ENCODE measurements at places on chromosomes 4 and X. TPM values are rescaled to one million over a fixed set of nuclear protein-coding genes. Genes with fewer than 3 reads are reported as not detected.

DNA sequence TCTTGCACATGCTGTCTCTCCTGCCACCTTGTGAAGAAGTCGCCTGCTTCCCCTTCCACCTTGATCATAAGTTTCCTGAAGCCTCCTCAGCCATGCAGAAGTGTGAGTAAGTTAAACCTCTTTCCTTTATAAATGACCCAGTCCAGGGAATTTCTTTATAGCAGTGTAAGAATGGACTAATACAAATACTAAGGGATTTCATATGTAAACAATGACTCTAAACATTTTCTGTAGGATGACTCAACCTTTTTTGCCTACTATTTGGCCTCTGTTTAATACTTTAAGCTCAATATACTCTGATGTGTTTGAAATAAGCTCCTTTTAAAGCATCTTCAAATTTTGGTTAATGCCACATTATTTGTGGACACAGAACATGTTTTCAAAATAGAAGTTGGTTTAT lies 813.5 kb upstream of the SLIT2 start:
- no peak for DNase-seq

Gene BEND4
- 0.80 TPM for polyA plus RNA-seq

DNA sequence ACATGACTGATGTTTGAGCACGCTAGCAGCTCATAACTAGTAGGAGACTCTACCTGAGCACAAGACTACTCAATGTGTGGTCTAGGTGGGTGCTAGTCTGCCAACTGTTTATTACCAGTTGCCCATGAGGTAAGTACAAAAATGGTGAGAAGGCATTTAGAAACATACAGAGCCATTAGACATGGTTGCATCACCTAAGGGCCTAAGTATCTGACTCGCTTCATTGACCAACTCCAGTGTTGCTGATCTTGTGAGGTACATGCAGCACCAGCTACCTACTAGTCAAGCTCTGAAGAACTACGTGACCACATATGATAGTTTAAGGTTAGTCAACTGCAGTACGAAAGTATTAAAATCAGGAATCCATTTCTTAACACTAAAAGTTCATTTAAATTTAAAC lies 39.9 kb downstream of the APBB2 start:
- no peak for DNase-seq

Gene HTN1
- polyA plus RNA-seq, result 0.01 TPM

Gene HSPA4L
- polyA plus RNA-seq, result 8.3 TPM

DNA sequence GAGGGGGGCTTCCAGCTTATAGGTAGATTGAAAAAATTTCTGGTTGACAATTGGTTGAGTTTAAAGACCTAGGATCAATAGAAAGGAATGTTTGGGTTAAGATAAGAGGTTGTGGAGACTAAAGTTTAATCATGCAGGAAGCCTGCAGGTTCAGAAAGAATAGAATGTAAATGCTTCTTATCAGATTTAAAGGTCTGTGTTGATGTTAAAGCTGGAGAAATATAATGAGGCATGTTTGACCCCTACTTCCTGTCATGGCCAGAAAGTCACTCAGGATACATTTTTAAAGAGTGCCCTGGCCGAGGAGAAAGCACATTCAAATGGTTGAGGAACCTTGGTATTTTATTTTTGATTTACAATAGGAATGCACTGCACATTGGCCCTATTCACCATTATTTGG lies 3.9 kb upstream of the RRAGB start:
- DNase-seq, result no peak

- DNase-seq, result no peak
These were observed 1287.7 kb downstream of the FAM133A start for GRCh38 chrX:94961730-94962129.

DNA sequence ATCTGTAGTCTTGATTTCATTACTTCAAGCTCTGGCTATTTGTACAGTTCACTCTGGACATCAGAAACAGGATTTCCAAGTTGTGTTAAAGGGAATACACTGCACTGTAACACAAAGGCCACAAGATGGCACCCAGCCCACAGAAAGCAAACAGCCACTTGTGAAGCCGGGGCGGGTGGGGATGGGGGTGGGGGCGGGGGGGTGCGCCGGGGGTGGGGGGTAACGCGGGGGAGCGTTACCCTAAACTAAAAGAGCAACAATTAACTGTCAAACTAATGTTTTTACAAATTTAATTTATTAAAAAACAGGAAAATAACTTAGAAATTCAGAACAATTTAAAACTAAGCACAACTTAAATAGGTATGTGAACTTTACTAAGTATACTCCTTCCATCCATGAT lies 27.3 kb downstream of the PRDX4 start:
- DNase-seq, result peak; percentile 19

DNA sequence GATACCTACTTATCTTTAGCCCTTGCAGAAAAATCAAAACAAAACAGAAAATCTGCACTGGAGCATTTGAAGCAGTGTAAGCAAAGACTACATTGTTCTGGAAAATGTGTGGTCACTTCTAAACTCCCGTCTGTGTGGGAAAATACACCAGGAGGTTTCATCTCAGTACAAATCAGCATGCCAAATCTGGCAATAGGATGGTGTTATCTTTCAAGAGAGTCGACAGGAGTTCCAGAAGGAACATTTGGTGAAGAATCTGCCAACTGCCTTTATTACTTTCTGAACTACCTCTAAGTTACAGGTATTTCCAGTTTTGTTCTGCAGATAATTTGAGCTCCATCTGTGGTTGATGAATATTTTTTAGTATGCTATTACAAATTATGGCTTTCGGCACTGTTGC lies 1348.0 kb downstream of the RAPGEF2 start:
- no peak for DNase-seq

Gene SPCS3
- 106 TPM for polyA plus RNA-seq

Gene FAM241A
- polyA plus RNA-seq, result 1.7 TPM

GRCh38 chrX:13194291-13195103 lies 125.4 kb downstream of the ATXN3L start:
- DNase-seq, result no peak

- no peak for DNase-seq
These were observed 15.0 kb upstream of the TTC29 start for GRCh38 chr4:146960634-146961033.

DNA sequence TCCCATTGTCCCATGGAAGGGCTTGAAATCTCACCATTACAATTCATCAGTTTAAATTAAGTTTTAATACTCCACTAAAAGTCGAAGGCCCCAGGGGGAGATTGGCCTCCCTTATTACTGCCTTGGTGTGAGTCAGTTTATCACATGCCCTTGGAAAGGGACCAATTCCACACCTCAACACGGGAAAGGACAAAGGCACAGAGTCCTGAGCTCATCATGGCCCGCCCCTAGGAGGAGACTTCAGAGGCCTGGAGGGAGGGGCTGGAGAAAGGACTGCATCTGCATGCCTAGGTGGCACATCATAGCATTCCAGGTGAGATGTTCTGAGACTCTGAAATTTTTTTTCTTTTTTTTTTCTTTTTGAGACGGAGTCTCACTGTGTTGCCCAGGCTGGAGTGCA lies 2.8 kb upstream of the SEL1L3 start:
- no peak for DNase-seq

DNA sequence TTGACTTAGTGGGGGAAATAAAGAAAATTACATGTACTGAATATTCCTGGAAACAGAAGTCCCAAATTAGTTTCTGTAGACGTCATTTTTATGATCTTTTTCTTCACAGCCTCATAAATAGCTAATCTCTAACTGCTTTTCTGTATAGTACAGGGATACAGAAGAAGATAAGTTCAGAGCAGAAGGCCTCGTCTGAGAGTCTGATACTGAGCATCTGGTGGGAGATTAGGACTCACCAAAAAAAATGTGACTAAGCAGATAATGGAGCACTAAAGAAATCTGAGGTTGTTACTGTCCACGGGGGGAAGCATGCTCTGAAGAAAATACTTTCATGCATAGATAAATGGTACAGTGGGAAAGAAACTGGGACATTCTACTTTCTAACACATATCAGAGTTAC lies 115.3 kb upstream of the TRPC5 start:
- no peak for DNase-seq

Gene RTL5
- polyA plus RNA-seq, result 23.4 TPM

DNA sequence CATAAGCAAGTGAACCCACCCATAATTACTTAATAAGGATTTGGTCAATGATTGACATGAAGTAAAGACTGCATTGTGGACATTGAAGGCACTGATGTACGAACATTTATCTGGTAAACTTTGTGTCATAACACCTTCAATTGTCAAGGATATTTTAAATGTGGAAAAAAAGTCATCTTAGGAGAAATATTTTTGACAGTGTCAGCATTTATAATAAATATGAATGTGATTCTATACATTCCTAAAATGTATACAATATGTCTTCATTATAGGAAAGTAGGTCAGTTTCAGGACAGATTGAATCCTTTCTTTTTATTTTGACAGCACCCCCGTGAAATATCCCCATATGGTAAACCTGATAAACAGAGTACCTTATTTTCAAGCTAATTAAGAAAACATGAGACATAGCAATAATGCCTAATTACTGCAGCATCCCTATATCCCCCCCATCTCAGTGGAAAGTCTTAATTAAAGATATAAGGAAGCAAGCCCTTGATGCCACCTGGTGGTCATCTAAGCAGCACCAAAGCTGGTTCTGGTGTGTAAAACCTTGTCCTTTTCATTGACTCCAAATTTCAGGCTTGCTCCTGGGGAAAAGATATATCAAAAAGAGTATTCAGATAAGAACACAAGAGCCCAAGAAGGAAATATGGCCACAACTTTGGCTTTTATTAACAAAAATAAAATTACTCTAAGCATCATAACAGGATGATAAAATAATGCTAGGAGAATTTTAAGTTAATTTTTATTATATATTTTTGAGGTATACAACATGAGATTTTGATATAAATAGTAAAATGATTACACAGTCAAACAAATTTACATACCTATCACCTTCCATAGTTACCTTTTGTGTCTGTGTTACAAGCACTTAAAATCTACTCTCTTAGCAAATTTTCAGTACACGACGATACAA lies 379.7 kb downstream of the TLL1 start:
- no peak for DNase-seq

DNA sequence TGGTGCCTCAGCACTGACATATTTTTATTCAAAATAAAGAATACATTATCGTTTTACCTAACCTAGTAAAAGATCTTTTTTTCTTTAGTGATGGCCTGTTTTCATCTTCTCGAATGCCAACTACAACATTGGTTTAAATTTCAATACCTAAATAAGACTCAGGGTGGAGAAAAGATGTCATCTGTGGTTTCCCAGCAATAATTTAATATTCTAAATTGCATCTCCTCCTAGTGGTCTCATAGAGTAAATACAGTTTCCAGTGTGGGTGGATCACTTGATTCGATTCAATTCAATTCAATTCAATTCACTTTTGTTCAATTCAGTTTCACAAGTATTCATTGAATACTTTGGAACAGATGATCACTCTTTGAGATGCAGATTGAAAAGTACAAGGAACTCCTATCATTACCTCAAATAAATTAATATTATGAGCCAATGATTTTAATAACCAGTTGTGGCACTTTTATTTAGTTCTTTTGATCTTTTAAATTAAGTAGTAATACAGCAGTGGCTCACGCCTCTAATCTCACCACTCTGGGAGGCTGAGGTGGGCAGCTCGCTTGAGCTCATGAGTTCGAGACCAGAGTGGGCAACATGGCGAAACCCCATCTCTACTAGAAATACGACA lies 427.2 kb downstream of the FAT4 start:
- DNase-seq, result no peak

- DNase-seq, result no peak
These were observed 52.2 kb downstream of the APOO start for GRCh38 chrX:23855569-23855968.

DNA sequence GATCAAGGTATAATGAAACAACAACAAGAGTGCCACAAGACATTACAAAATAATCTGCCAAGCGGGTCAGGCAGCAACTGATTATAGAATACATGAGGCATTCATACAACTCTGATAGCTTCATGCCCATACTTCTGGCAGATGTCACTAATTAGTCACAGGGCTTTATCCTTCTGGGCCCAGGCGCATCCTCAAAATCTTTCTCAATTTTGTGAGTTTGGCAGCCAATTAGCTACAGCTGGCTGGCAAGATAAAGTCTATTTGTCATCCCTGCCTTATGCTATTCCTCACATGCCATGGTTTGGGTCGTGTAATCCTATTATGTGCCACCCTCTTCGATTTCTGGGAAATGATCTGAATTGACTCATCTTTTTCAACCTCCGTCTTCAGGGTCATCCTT lies 254.3 kb downstream of the PACRGL start:
- DNase-seq, result no peak

- DNase-seq, result no peak
These were observed 88.5 kb downstream of the HADH start for GRCh38 chr4:108078024-108078733.

Gene SSX1
- not detected for polyA plus RNA-seq

- DNase-seq, result no peak
These were observed 47.9 kb downstream of the CHIC2 start for GRCh38 chr4:54016504-54016903.

DNA sequence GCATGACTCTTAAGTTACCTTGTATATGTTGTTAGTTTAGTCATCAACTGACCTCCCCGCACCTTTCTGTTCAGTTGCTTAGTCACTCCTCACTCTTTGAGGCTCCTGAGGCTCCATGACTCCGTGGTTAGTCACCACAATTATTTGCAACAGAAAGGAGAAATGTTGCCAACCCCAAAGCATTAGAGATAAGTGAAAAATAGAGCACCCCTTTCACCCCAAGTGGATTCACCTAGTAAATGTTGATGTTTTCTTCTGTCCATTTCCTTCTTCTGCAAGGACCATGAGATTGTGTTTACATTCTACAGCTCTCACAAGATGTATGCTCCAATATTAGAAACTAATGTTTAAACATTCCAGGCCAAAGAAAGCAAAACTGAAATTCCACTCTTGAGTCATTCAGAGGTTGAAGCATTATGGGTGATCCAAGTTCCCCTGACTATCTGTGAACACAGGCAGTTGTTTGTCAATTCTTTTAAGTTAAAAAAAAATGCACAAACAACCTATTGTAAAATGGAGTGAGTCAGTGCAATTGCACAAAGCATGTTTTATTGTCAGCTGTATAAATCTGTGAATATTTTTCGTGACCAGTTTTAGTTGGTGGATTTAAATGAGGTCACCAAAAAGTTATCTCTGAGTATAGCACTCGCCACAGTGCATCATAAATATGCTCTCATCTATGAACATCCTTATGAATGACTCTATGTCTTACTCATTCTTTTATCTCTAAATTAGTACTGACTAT lies 552.4 kb upstream of the MAGEB2 start:
- DNase-seq, result no peak

Gene DDX3X
- polyA plus RNA-seq, result 247 TPM

Gene UCP1
- polyA plus RNA-seq, result 0.42 TPM

Gene RAB9B
- polyA plus RNA-seq, result 2.6 TPM

DNA sequence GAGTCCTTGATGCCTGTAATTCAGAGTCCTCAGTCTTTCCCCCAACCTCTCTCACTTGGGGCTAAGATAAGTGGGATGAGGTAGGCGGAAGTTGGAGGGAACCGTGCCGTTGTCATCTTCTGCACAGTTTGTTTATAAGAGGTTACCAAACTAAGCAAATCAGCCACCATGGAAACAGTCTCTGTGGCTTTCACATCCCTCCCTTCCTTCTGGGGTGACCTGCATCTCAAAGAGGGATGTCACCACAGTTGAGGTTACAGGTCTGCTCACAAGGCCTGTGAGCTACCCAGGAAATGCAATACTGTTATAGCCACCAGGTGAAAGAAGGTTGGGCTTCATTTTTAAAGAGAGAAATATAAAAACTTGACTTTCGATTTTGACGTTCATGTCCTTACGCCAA lies 26.3 kb downstream of the RTL5 start:
- DNase-seq, result no peak

All from right renal pelvis (tissue), 4 donors.